ENCODE measurements at places on chromosomes 3 and 15. TPM values are rescaled to one million over a fixed set of nuclear protein-coding genes. Genes with fewer than 3 reads are reported as not detected.

DNA sequence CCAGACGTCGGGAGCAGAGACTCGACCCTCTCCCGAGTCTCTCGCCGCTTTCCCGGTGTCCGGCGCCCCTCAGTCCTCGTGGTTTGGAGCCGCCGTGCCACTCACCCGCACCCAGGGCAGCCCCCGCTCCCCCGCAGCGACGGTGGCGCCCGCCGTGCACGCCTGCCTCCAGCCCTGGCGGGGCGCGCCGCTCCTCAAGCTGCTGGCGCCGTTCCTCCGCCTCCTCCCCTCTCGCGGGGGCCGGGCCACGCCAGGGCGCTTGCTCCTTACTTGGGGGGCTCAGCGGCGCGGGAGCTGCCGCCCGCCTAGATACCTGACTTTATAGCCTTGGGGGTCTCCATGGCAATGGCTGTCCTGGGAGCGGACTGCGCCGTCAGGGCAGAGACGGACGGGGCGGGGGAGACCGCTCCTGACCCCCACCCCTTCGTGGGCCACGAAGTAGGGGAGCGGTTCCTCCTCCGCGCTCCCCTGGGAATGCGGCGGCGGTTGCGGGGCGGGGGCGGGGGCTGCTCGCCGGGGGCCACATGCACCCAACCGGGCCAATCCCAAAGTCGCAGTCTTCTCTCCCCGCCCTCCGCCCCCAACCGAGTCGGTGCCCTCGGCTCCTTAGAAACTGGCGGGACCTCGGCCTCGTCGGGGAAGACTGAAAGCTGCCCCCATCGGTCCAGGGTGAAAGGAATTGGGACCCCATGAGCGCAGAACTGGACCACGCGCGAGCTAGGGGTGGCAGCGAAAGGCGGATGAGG, at the start of gene ANKRD63:
TSS of gene ANKRD63 (minus strand) at position 196 of the 746 bp plus-strand sequence. CDS start 478 bp downstream, outside the sequence.
- DNase-seq: no peak

- DNase-seq: no peak
These were observed 87.0 kb upstream of the IGF1R start for GRCh38 chr15:98561169-98561941.

GRCh38 chr15:29142129-29142747, 127.4 kb downstream of the NSMCE3 start:
- DNase-seq: peak; percentile 9

GRCh38 chr3:151309566-151309965, 7.1 kb downstream of the GPR87 start:
- DNase-seq: no peak

DNA sequence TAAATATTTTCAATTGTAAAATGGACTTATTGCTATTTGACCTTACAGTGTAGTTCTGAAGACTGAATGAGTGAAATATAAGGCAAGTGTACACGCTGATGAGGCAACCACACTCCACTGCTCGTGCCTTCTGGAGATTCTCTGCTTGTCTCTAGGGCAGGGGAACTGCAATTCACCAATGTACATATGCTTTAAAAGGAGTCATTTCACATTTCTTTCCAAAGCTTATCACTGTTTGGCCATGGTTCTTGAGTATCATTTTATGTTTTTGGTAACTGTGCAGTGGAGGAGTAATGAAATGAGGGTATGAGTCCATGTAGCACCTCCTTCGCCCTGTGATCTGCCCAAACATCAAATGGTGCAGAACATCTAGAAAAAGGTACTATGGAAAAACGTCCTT, 43.7 kb downstream of the CCR4 start:
- DNase-seq: no peak

DNA sequence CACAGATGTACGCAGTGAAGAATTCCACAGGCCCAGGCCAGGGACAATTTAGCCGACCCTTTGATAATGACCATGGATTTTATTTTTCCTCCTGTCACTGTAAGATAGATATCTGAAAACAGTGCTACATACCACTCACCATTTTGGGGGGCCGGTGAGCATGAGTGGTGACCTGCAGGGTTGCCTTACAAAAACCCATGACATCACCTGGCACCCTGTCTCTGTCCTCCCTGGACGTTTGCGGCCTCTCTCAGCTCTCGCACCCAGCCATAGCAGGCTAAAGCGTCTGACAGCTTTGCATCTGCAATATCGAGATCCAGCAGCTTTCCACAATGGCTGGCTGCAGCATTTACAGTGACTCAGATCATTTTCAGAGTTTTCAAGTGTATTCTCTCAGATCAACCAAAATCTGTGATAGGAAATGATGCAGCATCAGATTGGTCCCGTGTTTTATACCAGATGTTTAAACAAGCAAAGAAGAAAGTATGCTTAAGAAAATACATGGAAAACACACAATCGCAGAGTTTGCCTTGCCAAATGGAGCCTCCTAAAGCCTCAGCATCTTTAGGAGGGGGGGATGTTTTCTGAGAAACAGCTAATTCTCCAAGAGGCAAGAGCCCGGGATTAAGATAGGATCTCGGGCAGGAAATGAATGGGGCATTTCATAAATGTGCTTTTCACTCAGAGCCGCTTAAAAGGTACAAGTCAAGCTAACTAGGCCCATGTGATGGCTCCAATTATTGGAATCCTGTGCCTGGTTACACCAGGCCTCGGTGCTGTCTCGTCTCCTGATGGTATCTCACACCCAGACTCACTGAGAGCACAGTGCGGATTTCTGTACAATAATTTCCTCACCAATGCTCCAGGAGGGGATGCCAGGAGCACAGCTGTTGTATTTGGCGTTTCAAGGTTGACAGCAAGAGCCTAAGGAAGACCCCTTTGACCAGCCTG, 257.3 kb downstream of the XXYLT1 start:
- DNase-seq: no peak

GRCh38 chr3:16881896-16882630, 2.7 kb upstream of the PLCL2 start:
- DNase-seq: no peak

GRCh38 chr3:36557021-36557707, 176.9 kb downstream of the STAC start:
- no peak for DNase-seq

DNA sequence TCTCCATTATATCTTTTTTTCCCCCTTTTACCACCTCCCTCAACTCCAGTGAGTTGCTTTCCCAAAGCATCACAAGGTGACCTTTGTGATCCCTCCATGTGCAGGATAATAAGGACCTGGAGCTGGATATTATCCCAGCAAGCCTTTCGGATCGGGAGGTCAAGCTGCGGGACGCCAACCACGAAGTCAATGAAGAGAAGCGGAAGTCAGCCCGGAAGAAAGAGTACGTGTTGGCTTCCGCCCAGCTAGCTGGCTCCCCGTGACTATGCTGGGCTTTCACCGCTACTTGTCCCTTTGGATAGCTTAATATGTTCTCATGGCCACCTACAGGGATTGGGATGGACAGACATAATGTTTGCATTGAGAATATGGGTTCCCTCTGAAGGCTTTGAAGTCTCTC, 273.7 kb upstream of the UMPS start:
- no peak for DNase-seq

GRCh38 chr15:96860741-96861140, 530.2 kb downstream of the NR2F2 start:
- DNase-seq: no peak

GRCh38 chr3:105972069-105972468, 103.3 kb upstream of the CBLB start:
- DNase-seq: no peak

DNA sequence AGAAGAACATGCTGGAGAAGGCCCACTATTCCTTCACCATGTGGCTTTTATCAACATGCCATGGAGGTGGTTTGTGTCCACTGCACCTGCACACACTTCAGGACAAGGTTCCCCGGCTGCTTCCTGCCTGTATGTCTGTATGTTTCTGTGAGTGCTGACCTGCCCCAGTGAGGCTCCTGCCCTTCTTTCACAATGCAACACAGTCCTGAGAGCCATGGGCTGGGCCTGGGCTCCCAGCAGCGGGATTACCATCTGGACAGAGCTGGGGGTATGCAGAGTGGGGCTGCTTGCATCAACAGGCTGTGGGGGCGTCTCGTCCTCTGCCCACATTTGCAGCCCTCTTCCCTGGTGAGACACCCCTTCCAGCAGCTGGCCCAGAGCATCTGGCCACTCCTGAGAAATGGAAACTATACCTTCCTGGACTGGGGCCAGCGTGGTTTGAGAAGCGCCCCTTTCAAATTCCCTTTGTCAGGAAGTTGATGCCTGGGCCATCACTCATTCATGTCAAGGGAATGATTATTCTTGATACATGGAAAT, 29.3 kb upstream of the C15orf39 start:
- DNase-seq: no peak

GRCh38 chr3:126680667-126681055, 23.4 kb upstream of the CHCHD6 start:
- no peak for DNase-seq

DNA sequence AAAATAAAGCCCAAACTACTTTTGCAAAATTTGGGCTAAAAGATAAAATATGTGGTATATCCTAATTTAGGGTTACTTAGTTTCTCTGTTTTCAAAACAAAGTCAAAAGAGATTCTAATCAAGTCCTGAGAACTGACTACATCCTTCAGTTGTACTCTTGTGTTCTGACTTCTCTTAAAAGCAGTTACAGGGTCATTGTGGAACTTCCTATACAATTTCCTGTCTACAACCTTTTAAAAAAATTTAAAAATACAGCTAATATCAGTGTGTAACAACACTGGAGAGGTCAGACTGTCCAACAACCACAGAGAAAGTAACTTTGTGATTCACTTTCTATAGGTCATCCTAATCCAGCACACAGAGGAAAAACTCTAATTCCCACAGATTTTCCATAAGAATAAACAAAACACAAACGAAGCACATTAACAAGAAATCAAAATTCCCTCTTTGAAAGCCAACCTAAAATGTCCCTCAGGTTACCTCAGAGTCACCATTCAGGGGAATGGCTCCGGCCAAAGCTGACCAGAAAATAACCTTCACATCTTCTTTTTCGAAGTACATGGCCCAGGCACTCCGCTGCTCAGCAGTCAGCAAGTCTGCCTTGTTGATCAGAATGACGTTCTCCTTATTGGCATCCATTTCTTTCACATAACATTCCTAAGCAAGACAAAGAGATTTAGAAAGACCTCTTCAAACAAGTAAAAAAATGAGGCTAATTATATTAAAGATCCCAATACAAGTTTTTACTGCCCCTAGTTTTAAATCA, 13.3 kb downstream of the LSG1 start:
- no peak for DNase-seq

The TMEM44 gene
- 35.3 TPM for total RNA-seq

The CLDN18 gene
- not detected for total RNA-seq

The TIMP4 gene
- total RNA-seq: not detected

The ERICH6 gene
- total RNA-seq: 0.69 TPM

The BRPF1 gene
- total RNA-seq: 30.6 TPM

The RTP3 gene
- not detected for total RNA-seq

The GUCA1C gene
- not detected for total RNA-seq

The NLGN1 gene
- total RNA-seq: 50.2 TPM

The BDH1 gene
- 19.4 TPM for total RNA-seq
